ENCODE measurements at places on chromosomes 13 and 19. TPM values are rescaled to one million over a fixed set of nuclear protein-coding genes. Genes with fewer than 3 reads are reported as not detected.
A peak's percentile ranks its signal among the peaks of the same experiment; 100 is the strongest.

The CLEC17A gene
- total RNA-seq = not detected

The KCTD15 gene
- total RNA-seq = 1.7 TPM

The ZNF729 gene
- not detected for total RNA-seq

The PTGER1 gene
- total RNA-seq = 0.40 TPM

The ATXN8OS gene
- not detected for total RNA-seq

The BEST2 gene
- not detected for total RNA-seq

- DNase-seq = no peak
These were observed 480.1 kb upstream of the SLC10A2 start for GRCh38 chr13:103546271-103546670.

DNA sequence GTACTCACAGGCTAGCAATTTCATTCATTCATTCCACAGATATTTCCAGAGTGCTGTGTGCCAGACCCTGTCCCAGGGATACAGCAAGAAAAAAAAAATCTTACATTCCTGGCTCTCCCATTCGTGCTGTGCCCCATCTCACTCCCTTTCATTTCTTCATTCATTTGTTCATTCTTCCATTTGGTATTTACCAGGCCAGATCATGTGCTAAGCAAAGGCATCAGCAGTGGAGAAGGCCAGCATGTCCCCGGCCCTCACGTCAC is 2.3 kb downstream of the MAP3K10 start:
- no peak for DNase-seq

- DNase-seq = no peak
These were observed 3.0 kb downstream of the F2RL3 start for GRCh38 chr19:16891696-16892382.

DNA sequence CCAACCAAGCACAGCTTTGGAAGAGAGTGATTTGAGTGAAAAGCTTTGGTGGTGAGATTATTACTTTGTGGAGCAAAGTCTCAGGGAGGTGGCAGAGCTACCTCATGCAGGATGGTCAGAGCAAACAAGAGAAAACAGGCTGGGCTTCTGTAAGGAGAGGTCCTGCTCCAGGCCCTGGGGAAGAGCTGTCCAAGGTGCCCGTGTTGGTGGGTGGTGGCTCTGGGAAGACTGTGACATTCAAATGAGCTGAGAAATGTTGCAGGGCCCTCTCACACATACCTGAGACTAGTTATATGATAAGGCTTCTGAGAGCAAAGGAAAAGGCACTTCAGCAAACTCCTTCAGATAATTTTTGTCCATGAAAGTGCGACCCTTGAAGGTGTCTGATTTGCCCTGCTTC is 205.5 kb upstream of the SOX21 start:
- DNase-seq = no peak

GRCh38 chr19:1132552-1133383 is 29.0 kb downstream of the GPX4 start:
- DNase-seq = peak; percentile 67

- no peak for DNase-seq
These were observed 51.7 kb upstream of the KLF2 start for GRCh38 chr19:16272945-16273344.

GRCh38 chr13:59346999-59347723 is 816.6 kb downstream of the DIAPH3 start:
- DNase-seq = no peak

GRCh38 chr13:26095846-26096610 is 44.2 kb upstream of the SHISA2 start:
- no peak for DNase-seq

DNA sequence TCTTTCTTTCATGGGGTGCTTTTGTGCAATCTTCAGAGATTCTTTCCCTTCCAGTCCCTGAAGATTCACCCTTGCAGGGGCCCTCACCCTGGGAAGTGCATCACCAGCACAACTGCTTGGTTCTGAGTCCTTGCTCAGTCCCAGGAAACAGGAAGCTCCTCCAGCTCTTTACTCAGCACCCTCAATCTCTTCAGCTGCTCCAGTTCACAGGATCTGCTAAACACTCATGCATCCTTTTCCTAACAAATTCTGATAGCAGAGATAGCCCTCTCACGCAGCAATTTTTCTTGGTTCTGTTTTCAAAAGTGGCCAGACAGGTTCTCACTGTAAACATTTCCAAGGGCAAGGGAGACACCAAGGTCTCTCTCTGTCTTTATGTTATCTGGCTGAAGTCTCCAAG is 823.1 kb downstream of the LIG4 start:
- no peak for DNase-seq

GRCh38 chr19:54186934-54187381 is 2.4 kb downstream of the MBOAT7 start:
- no peak for DNase-seq

Data from activated CD8-positive, alpha-beta memory T cell treated with anti-CD3 and anti-CD28 coated beads, Interleukin-2, amount 10 ng/mL, durations not matched to agents 7 days and 5 days (primary cell).